ENCODE measurements at places on chromosomes 4 and X. TPM values are rescaled to one million over a fixed set of nuclear protein-coding genes. Genes with fewer than 3 reads are reported as not detected.

- no peak overlapping the region for H3K4me3 ChIP-seq
- DNase-seq, result no peak
- H3K36me3 ChIP-seq, result no peaks in the 10 kb centered on the region
- H3K27me3 ChIP-seq, result no peaks in the 10 kb centered on the region
- H3K4me1 ChIP-seq, result no peaks in the 10 kb centered on the region
- H3K27ac ChIP-seq, result no peak overlapping the region
Observed at GRCh38 chr4:181078196-181078595, 1165.0 kb upstream of the TENM3 start.

Gene ZNF185
- total RNA-seq, result 0.83 TPM

Gene TLR3
- not detected for total RNA-seq

DNA sequence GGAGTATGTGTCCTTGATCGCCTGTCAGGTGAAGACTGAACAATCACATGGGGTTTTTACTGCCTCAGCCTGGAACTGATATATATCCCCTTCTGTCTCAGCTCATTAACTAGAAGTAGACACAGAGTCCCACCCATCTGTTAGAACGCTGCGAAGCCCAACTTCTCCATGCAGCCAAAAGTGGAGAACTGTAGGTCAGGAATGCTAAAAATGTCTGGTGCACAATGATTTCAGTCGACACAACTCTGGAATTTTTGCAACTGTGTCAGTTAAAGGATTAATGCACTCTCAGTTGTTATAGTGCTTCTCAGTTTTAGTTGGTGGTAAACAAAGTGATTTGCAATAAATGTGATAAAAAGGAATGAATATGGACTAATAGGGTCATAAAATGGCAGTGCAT is 287.2 kb downstream of the INPP4B start:
- peaks cover 6% of the 10 kb centered on the region for H3K36me3 ChIP-seq
- H3K4me1 ChIP-seq, result peaks cover 59% of the 10 kb centered on the region
- no peak overlapping the region for H3K27ac ChIP-seq
- no peak overlapping the region for H3K4me3 ChIP-seq
- no peaks in the 10 kb centered on the region for H3K27me3 ChIP-seq

Gene P2RY4
- 0.55 TPM for total RNA-seq

Gene SPCS3
- total RNA-seq, result 197 TPM

DNA sequence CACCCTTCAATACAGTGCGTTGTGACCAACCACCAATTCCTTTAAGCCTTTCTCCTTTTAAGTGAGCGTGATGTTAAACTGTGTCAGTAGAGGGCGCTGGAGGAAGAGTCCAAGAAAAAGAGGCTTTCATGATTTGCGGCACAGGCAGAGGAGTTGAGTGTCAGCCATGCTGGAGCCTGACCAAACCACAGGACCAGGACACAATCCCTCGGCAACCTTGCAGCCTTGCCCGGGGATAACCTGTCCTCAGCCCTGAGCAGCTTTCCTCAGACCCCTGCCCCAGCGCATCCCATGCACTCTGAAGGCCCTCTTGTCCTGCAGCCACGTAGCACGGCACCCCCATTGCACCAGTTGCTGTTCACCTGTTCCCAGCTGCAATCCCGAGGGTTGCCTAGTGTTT is 53.5 kb upstream of the SMIM31 start:
- DNase-seq, result no peak
- H3K27ac ChIP-seq, result no peak overlapping the region
- H3K4me1 ChIP-seq, result peaks cover 5% of the 10 kb centered on the region
- H3K27me3 ChIP-seq, result no peaks in the 10 kb centered on the region
- no peaks in the 10 kb centered on the region for H3K36me3 ChIP-seq
- H3K4me3 ChIP-seq, result no peak overlapping the region

- no peak for DNase-seq
- no peaks in the 10 kb centered on the region for H3K27me3 ChIP-seq
- no peaks in the 10 kb centered on the region for H3K36me3 ChIP-seq
- H3K4me3 ChIP-seq, result no peak overlapping the region
- no peak overlapping the region for H3K27ac ChIP-seq
Observed at GRCh38 chr4:83758285-83758684, 222.4 kb downstream of the GPAT3 start.

Gene HPGD
- 0.48 TPM for total RNA-seq

GRCh38 chr4:138317175-138317748 is 75.1 kb upstream of the SLC7A11 start:
- H3K4me1 ChIP-seq, result no peaks in the 10 kb centered on the region
- peaks cover 3% of the 10 kb centered on the region for H3K27me3 ChIP-seq

GRCh38 chrX:49202022-49202421 is 2.0 kb upstream of the SYP start:
- no peaks in the 10 kb centered on the region for H3K36me3 ChIP-seq
- H3K27me3 ChIP-seq, result no peaks in the 10 kb centered on the region
- no peak for DNase-seq
- H3K4me1 ChIP-seq, result peaks cover 14% of the 10 kb centered on the region
- no peak overlapping the region for H3K27ac ChIP-seq
- no peak overlapping the region for H3K4me3 ChIP-seq

Gene CFAP47
- not detected for total RNA-seq

DNA sequence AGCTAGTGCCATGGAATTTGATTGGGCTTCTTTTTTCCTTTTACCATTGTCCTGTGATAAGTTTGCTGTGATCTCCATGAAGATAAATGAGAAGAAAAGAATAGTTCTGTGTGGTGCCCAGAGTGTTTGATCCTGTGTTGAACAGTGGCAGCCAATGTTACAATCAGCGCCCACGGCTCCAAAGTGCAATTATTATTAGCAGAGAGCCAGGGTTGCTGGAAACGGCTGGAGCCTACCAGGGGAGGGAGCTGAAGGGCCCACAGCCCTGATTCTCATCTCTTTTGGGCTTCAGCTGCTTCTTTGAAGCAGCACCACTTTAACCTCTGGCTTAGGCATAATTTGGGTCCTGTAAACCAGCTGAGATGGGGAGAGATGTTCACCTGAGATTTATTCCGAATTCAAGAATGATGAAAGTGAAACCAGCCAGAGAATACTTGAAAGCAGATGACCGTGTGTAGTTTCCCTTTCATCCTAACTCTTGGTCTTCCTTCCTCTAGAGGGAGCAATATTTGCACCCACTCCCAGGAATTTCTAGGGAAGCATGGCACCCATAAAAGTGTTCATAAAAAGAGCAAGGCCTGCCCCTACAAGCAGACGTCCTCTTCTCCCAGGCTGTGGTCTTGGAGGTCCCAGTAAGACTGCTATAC is 298.3 kb downstream of the EVC2 start:
- H3K4me3 ChIP-seq, result no peak overlapping the region
- no peak overlapping the region for H3K27ac ChIP-seq
- no peaks in the 10 kb centered on the region for H3K36me3 ChIP-seq

- H3K4me3 ChIP-seq, result no peak overlapping the region
- H3K4me1 ChIP-seq, result no peaks in the 10 kb centered on the region
- H3K27me3 ChIP-seq, result peaks cover 6% of the 10 kb centered on the region
- DNase-seq, result no peak
Observed at GRCh38 chrX:134963041-134963440, 27.8 kb upstream of the SMIM10 start.

All from activated T-helper 2 cell treated with anti-CD3 and anti-CD28 coated beads, Interferon-gamma antibody, Interleukin-2, Interleukin-4, amounts not matched to agents 10 μg/mL and 5 μg/mL and 100 μg/mL, durations not matched to agents 14 hours and 24 hours and 36 hours (primary cell).